Uterus (tissue), 4 donors: ENCODE measurements at places on chromosomes 5 and 9. TPM values are rescaled to one million over a fixed set of nuclear protein-coding genes. Genes with fewer than 3 reads are reported as not detected.
A peak's percentile ranks its signal among the peaks of the same experiment; 100 is the strongest.

- no peaks in the 10 kb centered on the region for H3K4me1 ChIP-seq
- H3K27ac ChIP-seq, result no peak overlapping the region
- no peak for DNase-seq
- H3K4me3 ChIP-seq, result no peak overlapping the region
- no peaks in the 10 kb centered on the region for H3K27me3 ChIP-seq
Measured at GRCh38 chr5:130795037-130795436, 370.0 kb downstream of the HINT1 start.

GRCh38 chr9:86801246-86801645 is 146.1 kb downstream of the GAS1 start:
- no peaks in the 10 kb centered on the region for H3K36me3 ChIP-seq
- DNase-seq, result peak; percentile 40
- no peak overlapping the region for H3K4me3 ChIP-seq
- H3K4me1 ChIP-seq, result no peaks in the 10 kb centered on the region

DNA sequence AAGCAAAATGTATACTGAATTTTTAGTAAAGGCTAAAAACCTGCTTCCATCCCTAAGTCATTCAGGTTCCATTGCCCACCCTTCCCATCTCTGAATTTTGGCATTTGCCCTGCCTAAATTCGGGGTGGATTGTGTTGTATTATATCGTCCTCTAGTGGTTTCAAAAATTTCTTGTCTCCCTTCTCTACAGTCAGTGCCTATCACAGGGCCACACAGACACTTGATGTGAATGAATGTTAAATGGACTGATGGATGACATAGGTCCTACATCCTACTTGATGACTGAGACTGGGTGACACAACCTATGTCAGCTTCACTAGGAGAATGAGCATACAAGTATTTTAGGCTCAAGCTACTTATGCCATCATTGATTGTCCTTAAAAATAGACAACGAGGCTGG is 45.6 kb upstream of the SLC30A5 start:
- no peaks in the 10 kb centered on the region for H3K36me3 ChIP-seq
- H3K4me1 ChIP-seq, result no peaks in the 10 kb centered on the region
- no peaks in the 10 kb centered on the region for H3K27me3 ChIP-seq
- DNase-seq, result no peak
- H3K4me3 ChIP-seq, result no peak overlapping the region

GRCh38 chr5:68432682-68433081 is 217.1 kb downstream of the PIK3R1 start:
- H3K27ac ChIP-seq, result no peak overlapping the region
- no peak overlapping the region for H3K4me3 ChIP-seq
- DNase-seq, result no peak
- H3K27me3 ChIP-seq, result no peaks in the 10 kb centered on the region

DNA sequence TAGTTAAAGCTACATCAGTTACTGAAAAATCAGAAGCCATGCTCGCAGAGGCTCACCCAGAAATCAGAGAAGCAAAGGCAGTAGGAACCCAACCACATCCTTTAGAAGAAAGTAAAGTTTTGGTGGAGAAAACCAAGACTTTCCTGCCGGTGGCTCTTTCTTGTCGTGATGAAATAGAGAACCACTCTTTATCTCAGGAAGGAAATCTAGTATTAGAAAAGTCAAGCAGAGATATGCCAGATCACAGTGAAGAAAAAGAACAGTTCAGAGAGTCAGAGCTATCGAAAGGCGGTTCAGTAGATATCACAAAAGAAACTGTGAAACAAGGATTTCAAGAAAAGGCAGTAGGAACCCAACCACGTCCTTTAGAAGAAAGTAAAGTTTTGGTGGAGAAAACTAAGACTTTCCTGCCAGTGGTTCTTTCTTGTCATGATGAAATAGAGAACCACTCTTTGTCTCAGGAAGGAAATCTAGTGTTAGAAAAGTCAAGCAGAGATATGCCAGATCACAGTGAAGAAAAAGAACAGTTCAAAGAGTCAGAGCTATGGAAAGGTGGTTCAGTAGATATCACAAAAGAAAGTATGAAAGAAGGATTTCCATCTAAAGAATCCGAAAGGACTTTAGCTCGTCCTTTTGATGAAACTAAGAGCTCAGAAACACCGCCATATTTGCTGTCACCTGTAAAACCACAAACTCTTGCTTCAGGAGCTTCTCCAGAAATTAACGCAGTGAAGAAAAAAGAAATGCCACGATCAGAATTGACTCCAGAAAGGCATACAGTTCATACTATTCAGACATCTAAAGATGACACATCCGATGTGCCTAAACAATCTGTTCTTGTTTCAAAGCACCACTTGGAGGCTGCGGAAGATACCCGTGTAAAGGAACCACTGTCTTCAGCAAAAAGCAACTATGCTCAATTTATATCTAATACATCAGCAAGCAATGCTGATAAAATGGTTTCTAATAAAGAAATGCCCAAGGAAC is 47.2 kb downstream of the CMYA5 start:
- H3K4me1 ChIP-seq, result no peaks in the 10 kb centered on the region
- no peak overlapping the region for H3K4me3 ChIP-seq
- H3K27me3 ChIP-seq, result no peaks in the 10 kb centered on the region
- H3K36me3 ChIP-seq, result no peaks in the 10 kb centered on the region

- H3K36me3 ChIP-seq, result no peaks in the 10 kb centered on the region
- no peaks in the 10 kb centered on the region for H3K27me3 ChIP-seq
- no peak for DNase-seq
- no peak overlapping the region for H3K4me3 ChIP-seq
Measured at GRCh38 chr5:39518516-39518915, 93.7 kb upstream of the DAB2 start.

DNA sequence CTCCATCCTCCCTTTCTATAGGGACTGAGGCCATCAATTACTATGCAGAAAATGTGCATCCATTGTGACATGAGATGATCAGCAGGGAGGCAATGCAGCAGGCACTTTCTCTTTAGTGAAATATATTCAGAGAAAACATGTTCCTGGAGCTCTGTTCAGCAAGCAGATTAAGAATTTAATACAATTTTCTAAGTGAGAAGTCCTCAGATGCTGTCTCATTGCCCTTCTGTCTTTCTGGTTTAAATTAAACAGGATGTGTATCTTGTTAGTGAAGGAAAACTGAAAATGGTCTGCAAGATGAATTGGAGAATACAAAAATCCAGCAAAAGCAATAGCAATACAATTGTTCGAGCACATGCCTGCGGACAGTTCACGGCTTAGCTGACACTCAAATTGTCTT is 445.8 kb upstream of the RIOK2 start:
- no peaks in the 10 kb centered on the region for H3K4me1 ChIP-seq
- no peak overlapping the region for H3K4me3 ChIP-seq
- H3K27me3 ChIP-seq, result no peaks in the 10 kb centered on the region

DNA sequence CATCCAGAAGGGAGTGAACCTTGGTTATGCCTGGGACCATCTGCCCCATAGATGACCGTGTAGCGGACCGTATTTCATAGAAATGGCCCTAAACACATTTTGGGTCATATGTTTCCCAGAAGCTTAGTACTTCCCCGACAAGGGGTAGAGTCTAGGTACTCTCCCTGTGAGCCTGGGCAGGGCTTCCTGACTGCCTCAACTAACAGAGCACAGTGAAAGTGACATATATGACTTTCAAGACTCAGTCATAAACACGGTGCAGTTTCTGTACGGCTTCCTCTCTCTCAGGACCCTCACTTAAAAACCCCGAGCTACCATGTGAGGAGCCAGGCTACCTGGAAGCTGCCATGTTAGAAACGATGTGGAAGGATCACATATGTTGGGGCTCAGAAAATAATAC is 20.9 kb downstream of the C9orf57 start:
- no peak overlapping the region for H3K27ac ChIP-seq
- no peaks in the 10 kb centered on the region for H3K36me3 ChIP-seq
- H3K4me3 ChIP-seq, result no peak overlapping the region
- no peaks in the 10 kb centered on the region for H3K4me1 ChIP-seq
- no peak for DNase-seq

- H3K27ac ChIP-seq, result peak overlapping the region; percentile 8
- H3K36me3 ChIP-seq, result no peaks in the 10 kb centered on the region
- H3K4me1 ChIP-seq, result peaks cover 13% of the 10 kb centered on the region
- DNase-seq, result no peak
- no peaks in the 10 kb centered on the region for H3K27me3 ChIP-seq
Measured at GRCh38 chr9:98961513-98962180, 17.9 kb downstream of the COL15A1 start.

DNA sequence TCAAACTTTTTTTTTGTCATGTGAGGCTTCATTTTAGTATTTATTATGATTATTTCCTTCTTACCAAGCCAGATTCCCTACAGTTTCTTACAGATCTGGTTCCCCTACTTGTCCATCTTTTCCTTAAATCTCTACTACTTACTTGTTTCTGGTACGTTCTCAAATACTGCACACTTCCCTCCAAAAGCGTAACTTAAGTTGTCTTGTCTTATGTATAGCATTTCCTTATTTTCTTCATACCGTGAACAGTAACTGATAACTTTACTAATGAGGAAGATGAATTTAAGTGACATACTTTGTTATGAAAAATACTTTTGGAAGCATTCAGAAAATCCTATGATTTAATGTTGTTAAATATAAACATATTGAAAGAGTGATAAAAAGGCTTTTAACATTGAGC is 67.3 kb downstream of the PARP8 start:
- no peak for DNase-seq
- H3K27me3 ChIP-seq, result no peaks in the 10 kb centered on the region
- H3K4me3 ChIP-seq, result no peak overlapping the region
- H3K27ac ChIP-seq, result no peak overlapping the region
- H3K36me3 ChIP-seq, result no peaks in the 10 kb centered on the region
- no peaks in the 10 kb centered on the region for H3K4me1 ChIP-seq

DNA sequence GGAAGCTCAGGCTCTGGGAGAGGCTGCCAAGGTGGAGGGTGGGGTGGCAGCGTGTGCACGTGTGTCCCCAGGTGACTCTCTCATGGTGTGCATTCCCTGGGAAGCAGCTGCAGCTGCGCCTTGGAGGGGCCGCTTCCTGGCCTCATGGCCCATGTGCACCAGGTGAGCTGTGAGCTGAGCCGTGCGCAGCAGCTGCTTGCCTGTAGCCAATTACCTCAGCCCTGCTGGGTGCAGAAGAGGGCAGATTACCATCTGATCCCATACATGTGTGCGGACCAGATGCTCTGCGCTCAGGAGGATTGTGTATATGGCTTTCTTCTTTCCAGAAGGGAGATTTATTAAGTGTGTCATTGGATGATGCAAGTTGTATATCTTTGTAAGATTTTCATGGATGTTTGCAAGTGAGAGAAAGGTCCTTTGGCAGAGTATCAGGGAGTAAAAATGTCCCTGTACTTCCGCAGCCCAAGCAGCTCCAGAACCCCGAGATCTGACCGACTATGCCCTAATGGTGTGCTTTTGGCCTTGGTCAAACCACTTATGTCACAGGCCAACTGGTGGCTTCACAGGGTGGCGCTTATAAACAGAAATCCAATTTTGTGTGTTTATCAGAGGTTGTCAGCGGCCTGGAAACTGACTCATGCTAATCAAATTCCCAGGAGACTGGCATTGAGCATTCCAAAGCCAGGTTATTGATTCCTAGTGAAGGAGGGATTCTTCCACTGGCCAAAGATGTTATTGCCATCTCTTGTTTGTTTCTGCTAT is 229.3 kb downstream of the GOLPH3 start:
- no peak for DNase-seq
- H3K4me3 ChIP-seq, result no peak overlapping the region
- no peaks in the 10 kb centered on the region for H3K36me3 ChIP-seq
- peaks cover 6% of the 10 kb centered on the region for H3K4me1 ChIP-seq

DNA sequence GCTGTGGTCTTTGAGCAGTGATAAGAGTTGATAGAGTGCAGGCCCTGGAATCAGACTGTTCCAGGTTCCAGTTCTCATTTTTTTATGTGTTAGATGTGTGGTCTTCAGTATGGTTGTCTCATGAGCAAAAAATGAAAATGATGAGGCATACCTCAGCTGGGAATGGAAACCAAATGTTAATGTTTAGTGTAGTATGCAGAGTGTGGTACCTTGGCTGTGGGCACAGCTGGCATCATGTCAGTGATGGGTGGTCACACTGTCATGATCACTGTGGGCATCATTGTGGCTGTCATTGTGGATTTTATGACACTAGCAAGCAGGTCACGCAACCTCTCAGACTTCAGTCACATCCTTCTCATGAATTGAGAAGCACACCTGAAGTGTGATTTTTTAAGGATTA is 6.4 kb downstream of the ABLIM3 start:
- H3K4me1 ChIP-seq, result peaks cover 12% of the 10 kb centered on the region
- no peak overlapping the region for H3K4me3 ChIP-seq
- no peak overlapping the region for H3K27ac ChIP-seq
- no peak for DNase-seq
- no peaks in the 10 kb centered on the region for H3K36me3 ChIP-seq

GRCh38 chr9:130570208-130570607 is 9.2 kb upstream of the FUBP3 start:
- no peaks in the 10 kb centered on the region for H3K27me3 ChIP-seq
- no peaks in the 10 kb centered on the region for H3K36me3 ChIP-seq
- no peak for DNase-seq

The PCDHB4 gene
- 10.5 TPM for total RNA-seq

The CD74 gene
- 1,231 TPM for total RNA-seq

The IFNA21 gene
- not detected for total RNA-seq

The SPATA31C1 gene
- total RNA-seq, result not detected

The SNX18 gene
- 33.6 TPM for total RNA-seq

The RFX3 gene
- total RNA-seq, result 43.3 TPM

The SERINC5 gene
- total RNA-seq, result 54.5 TPM

The TRMT10B gene
- total RNA-seq, result 4.8 TPM

The TRUB2 gene
- total RNA-seq, result 6.4 TPM

The MYO10 gene
- total RNA-seq, result 16.7 TPM
